ENCODE measurements at places on chromosomes 16 and 17.

- DNase-seq, result peak; percentile 27
Observed at GRCh38 chr17:82551779-82552457, 32.4 kb downstream of the FOXK2 start.

- no peak for DNase-seq
Observed at GRCh38 chr17:58387834-58388233, 29.5 kb downstream of the RNF43 start.

DNA sequence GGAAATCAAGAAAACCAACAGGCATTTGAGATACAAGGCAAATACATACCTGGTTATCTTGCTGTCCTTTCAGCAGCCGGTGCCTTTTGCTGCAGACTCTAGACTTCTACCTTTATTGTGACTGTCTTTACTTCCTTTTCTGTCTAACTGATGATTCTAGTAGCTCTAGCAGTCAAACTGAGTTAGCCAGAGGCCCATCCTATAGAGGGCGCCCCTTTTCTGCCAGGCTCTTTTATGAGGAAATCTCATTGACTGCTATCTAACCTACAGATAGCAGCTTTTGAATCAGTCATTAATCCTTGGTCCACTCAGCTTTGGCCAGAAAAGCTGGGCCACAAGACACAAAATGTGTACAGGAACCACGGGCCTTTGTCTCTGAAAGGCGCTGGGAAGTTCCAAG, 87.5 kb upstream of the WSB1 start:
- no peak for DNase-seq

- no peak for DNase-seq
Observed at GRCh38 chr16:72050769-72051464, 3.4 kb upstream of the HP start.

DNA sequence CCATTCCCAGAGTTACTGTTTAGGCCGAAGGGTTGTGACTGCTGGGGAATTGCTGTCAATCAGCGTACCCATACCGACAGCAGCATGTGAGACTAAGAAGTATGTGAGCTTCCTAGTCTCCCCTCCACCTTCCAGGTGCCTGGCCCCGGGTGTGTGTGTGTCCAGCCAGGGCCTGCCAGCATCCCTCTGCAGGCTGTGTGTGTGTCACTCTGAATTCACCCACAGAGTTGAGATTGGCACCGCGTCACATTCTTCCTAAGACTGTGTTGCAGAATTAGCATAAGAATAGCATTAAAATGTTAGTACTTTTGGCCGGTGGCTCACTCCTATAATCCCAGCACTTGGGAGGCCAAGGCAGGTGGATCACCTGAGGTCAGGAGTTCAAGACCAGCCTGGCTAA, 31.8 kb downstream of the PRMT7 start:
- no peak for DNase-seq

- no peak for DNase-seq
Observed at GRCh38 chr16:89434490-89434889, 55.9 kb downstream of the ANKRD11 start.

GRCh38 chr17:72359274-72359673, 238.5 kb downstream of the SOX9 start:
- DNase-seq, result no peak

DNA sequence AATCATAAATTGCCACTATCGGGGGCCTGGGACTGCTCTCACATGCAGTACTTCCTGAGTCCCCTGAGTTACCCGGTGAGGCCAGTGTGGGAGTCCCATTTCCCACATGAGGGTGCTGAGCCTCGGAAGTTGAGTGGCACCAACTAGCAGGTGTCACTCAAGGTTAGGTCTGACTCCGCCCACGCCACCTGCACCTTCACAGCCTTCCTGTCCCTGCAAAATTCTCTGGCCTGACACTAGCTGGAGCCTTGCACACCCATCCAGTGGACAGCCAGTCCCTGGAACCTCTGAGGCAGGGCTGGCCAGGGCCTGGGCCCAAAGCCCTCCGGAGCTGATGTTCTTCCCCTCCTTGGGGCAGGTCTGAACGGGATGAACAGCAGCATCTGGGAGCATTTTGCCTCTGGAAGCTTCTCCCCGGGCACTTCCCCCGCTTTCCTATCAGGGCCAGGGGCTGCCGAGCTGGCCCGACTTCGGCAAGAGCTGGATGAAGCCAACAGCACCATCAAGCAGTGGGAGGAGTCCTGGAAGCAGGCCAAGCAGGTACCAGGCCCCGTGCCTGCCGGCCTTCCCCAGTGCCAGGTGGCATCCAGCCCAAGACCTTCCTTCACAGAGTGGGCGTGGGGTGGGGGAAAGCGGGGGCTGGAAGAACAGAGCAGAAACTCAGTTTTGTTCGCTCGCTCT, 21.9 kb downstream of the UNC13D start:
- no peak for DNase-seq
